GM13977 (cell line): ENCODE measurements at places on chromosomes 6 and 20.
A peak's percentile ranks its signal among the peaks of the same experiment; 100 is the strongest.

GRCh38 chr6:35647400-35647799 lies 41.3 kb downstream of the FKBP5 start:
- DNase-seq: no peak

DNA sequence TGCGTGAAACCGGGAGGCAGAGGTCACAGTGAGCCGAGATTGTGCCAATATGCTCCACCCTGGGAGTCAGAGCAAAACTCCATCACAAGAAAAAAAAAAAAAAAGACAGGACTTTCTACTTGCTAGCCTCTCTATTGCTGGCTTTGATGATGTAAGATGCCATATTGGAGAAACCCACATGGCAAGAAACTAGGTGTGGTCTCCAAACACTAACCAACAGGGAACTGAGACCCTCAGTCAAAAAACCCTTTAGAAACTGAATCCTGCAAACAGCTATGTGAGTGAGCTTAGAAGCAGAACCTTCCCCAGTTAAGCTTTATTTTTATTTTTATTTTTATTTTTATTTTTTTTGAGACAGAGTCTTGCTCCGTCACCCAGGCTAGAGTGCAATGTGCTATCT lies 18.4 kb upstream of the ZBTB22 start:
- DNase-seq: no peak

DNA sequence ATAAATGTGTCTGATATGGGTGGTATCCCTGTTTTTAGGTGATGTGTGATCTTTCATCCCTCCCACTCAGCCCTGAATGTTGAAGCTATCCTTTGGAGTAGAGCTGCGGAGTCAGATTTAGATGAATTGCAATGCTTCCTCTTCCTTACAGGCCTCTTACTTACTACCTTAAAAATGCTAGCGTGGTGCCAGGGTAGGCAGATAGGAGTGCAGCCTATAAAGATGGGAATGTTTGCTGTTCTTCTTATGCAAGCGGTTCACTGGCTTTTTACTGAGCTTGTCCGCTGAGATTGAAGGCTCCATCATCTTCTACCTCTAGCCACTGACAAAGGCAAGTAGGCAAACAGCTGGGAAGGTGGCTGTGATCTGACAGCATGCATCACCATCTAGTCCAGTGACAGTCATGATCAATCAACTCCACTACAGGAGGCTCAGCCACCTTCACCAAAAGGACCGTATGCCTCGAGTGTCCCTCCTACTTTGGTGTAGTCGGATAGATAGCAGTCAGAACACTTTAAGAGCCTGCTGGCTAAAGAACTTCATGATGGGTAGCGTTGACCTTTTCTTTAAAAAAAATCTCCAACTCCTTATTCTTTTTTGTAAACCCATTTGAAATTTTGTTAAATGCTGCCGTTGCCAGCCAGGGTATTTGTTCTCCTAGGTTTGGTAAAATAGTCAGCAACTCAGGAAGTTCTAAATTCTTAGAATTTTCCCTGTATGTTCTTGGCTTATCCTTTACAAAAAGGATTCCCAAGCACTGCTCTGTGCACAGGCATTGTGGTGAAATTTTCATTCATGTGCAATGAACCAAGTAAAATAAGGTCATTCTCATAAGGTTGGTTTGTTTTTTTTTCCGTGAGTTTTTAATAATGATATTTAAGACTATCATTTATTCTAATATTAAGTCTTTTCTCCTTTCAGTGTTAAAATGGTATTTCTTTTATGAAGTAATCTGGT lies 169.6 kb downstream of the MTHFD1L start:
- no peak for DNase-seq

DNA sequence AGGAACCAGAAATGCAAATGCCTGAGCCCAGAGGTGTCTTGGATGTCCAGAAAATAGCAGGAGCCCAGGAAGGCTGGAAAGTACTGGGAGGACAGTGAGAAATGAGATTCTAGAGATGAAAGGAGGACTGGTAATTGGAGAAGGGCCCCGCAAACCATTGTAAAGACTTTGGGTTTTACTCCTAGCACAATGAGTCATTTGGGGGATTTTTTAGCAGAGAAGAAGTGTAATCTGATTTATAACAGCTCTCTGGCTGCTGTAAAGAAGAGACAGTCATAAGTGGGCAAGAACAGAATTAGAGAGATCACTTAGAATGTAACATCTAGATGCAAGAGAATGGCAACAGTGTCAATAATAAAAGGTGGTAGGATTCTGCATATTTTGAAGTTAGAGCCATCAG lies 40.2 kb downstream of the SLC35F1 start:
- no peak for DNase-seq

- DNase-seq: no peak
These were observed 45.3 kb downstream of the RNF24 start for GRCh38 chr20:3970016-3970415.

- no peak for DNase-seq
These were observed 496.8 kb upstream of the CITED2 start for GRCh38 chr6:139871165-139871710.

GRCh38 chr6:31897612-31898382 lies at the start of gene EHMT2:
TSS of gene EHMT2 (minus strand) at chr6:31897698. CDS start at chr6:31897677, 21 bp downstream.
- DNase-seq: peak; percentile 94
